ENCODE measurements at places on chromosomes 2 and 18.

GRCh38 chr18:49691177-49691608 is 122.1 kb downstream of the ACAA2 start:
- DNase-seq, result no peak

DNA sequence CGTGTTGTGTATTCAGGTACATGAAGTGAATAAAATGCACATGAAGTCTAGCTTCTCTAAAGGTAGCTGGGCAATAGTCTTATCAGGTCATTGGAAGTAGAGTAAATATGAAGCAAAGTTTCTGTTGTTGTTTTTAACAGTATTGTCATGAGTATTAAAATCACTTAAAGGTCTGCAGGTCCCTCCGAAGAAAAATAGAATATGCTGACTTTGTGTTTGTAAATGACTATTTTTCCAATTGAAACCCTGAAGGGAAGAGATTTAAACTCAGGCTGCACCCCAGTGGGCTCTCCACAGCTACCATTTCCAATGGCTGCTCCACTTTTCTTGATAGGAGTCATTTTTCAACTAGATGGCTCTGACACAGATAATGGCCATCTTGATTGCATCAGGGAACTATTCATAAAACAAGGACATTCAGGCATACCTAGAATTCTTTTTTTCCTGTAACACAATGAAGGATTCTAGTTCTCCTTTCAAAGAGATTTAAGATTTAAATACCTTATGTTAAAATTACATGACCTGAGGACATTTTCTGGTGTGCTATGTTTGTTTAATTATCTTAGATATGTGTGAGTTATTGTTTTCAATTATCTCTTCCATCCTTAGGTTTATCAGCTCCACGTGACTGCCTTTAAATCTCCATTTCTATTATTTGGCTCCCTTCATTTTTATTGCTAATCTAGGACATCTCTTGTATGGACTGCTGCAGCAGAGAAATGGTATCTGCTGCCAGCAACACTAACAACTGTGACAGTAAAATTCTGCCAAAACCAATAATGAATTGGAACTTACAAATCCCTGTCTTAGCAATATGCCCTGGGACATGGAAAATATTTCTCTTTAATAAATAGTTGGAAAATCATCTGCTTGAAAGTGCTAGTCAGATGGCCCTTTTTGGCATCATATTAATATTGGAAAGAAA is 149.2 kb upstream of the NOSTRIN start:
- no peak for DNase-seq

DNA sequence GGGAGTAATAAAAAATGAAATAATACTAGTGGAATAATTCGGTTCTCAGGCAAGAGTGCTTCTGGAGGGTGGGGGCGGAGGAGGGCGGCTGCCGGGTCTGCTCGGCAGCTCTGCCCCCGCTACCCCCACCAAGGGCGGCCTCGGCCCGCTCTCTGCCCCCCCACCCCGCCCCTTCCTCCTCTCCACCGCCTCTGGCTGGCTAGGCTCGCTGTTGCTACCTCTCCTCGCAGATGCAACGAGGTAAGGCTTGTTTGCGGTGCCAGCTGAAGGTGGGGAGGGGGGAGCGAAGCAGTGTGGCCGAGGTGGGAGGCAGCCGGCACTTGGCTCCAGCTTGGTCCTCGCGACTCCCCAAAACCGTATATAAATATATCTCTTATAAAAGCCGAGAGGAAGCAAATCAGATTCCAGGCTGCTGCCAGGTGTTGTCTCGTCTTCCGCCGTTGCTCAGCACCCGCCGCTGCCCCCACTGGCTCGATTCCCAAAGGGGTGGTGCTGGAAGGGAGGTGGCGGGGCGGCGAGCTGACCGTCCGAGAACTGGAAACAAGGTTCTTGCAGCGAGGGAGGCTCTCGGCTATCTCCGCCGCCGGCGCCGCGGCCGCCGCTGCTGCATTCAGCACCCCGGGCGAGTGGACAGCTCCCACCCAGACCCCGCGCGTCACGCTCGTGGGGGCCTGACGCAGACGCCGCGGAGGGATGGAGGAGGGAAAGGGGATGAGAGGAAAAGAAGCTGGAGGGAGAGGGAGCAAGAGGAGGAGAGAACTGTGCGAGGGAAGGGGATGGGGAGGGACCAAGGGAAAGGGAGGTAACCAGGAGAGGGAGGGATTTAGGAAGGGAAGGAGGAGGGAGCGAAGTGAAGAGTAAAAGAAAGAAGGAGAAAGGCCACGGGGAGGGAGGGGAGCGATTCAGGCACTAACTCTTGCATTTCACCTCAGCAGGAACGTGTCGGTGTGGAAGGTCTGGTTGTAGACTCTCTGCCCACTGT is at the start of gene MARCHF4:
MARCHF4 (minus strand) TSS at position 763 of the 982 bp plus-strand sequence. CDS start 2,223 bp downstream, outside the sequence.
- DNase-seq, result peak; percentile 46

GRCh38 chr2:67991456-67991855 is 71.3 kb downstream of the C1D start:
- DNase-seq, result no peak

DNA sequence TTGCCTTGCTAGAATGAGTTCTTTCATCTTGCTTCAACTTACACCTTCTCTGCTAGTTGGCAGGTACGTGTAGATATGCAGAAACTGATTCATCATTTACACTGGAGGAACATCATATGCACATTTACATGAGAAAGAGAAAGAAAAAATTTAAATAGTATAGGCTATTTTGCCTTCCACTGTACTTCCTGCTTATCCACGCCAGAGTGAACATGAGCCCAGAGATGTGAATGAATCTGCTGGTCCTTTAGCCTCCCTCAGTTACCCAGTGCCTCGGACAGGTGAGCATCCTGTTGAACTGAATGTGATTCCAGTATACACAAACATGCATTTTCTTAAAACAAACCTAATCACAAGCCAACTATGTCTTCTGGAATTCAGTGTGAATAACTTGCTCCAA is 83.6 kb downstream of the SESTD1 start:
- DNase-seq, result no peak

GRCh38 chr2:219782737-219783348 is 155.4 kb downstream of the SLC4A3 start:
- no peak for DNase-seq

DNA sequence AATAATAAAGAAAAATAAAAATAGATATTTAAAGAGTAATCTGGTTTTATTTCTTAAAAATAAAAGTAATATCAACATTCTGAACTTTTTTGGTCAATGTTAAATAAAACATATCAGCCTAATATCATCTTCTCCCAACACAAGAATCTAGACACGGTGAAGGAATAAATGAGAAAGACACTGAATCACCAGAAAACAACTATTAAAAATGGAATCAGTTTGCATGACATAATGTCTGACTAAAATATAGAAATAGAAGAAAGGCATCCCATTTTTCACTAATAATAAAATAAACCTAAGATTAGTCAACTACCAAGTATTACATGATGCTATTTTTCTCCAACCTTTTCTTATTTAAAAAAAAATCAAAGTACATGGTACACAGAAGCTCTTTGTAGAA is 30.8 kb upstream of the TNFAIP6 start:
- DNase-seq, result no peak

GRCh38 chr18:63000839-63001238 is 285.5 kb downstream of the PHLPP1 start:
- no peak for DNase-seq

DNA sequence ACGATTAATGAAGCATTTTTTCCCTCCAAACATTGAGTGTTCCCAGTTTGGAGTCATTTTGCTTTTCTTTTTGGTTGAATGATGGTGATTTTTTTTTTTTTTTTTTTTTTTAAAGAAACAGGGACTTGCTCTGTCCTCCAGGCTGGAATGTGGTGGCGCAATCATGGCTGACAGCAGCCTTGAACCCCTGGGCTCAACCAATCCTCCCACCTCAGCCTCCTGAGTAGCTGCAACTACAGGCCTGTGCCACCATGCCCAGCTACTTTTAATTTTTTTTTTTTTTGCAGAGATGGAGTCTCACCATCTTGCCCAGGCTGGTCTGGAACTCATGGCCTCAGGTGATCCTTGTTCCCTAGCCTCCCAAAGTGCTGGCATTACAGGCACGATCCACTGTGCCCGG is 46.2 kb downstream of the IMPA2 start:
- DNase-seq, result no peak

DNA sequence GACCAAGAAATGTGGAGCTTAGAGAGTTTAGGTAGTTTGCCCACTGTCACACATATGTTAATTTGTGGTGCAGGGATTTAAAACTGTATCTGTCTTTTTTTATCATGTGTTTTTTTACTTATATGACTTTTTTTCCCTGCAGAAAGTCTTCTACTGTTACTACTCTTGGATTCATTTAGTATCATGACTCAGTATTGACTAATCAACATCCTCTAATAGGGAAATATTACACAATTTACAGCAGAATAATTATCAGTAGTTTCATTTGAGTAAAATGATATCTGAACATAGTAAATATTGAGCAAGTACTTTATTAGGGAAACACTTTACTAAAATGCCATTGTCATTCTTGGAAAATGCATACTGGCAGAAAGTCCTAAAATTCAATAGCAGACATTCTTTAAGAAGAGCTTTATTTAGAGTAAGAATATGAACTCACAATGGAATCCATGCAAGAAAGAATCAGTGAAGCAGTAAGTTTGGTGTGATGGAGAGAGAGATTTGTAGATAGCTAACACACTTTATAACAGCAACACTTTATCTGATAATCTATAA is 425.9 kb upstream of the SLC8A1 start:
- DNase-seq, result no peak

DNA sequence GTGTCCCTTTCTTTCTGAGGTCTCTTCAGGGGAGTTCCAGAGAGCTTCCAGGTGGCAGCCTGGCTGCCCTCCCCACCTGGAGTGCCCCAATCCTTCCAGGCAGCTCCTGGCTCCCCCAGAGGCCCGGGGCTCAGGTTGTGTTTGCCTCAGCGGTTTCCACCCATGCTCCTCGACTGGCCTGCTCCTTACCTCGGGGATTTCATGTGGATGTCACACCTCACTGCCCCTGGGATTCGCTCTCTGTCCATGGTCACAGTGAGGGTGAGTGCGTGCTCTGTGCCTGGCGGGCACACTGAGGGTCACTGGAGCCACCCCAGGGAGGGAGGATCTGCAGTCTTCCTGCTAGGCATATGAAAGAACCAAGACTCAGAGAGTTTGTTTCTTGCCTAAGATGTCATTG is 2.1 kb upstream of the TOGARAM2 start:
- no peak for DNase-seq

DNA sequence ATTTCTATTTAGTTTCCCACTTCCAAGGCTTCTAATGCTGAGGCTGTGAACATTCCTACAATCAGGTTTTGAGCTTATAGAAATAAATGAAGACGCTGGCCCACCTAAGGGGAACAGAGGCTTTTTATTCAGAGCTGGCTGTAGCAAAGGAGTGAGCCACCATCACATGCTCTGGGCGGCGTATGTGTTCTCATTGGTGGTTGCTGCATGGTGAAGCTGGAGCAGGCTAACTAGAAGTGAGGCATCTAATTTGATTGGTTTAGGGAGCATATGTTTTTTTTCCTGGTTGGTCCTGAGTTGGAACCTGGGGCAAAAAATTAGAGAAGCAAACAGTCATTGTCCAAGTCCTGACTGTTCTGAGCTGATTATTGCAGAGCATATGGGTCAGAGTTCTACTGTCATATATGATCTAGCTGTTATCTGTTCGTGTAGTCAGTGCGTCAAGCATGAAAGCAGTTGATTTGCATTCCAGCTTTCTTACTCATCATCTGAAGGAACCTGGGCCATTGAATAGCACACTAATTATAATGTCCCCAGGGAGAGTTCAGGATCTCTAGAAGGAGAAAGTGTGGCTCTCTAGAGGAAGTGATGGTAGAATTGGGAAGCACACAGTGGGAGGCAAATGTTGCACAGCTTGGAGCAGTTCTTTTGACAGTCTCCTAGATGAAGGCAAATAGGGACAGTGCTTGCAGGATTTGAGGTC is 279.6 kb downstream of the PARD3B start:
- no peak for DNase-seq

- no peak for DNase-seq
These were observed 66.6 kb upstream of the ID2 start for GRCh38 chr2:8615252-8615575.

- DNase-seq, result no peak
These were observed 349.2 kb downstream of the XIRP2 start for GRCh38 chr2:167237478-167237877.

GRCh38 chr2:194603429-194603828 is 1053.6 kb upstream of the SLC39A10 start:
- DNase-seq, result no peak

DNA sequence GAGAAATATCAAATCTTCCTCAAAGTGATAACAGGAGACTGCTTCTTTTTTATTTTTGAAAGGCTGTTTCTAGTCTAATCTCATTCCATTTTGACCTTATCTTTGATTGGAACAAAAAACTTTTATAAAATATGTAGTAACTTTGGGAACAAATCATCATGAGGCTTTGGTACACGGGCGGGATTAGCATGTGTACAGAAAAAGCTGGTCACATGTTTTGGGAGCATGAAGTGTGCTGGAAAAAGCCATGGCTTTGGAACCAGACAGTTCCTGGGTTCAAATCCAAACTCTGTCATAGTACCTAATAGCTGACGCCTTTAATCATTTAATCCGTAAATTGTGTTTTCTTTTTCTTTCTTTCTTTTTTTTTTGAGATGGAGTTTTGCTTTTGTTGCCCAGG is 78.2 kb downstream of the RFTN2 start:
- no peak for DNase-seq

DNA sequence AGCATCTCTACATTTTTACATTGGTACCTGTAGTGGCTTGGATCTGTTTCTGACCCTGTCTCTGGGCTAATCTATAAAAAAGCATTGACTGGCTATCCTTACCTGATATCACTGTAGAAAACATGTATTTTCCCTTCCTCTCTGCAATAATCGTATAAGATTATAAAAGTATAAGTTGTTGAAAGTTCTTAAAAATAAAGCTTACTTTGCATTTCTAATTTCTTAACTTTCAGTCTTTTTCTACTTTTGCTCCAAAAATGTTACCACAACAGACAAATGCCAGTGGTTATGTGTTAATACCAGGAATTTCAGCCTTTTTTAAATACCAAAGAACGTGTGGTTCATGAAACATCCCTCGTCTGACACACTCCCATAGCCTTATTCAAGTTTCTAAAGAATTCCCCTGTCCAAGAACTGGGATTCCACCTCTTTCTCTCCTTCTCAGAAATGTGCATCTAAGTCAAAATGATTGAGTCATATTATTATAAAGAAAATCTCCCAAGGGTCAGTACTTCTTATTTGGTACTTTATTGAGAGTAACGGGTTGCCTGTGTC is 28.5 kb upstream of the ACKR3 start:
- DNase-seq, result no peak

GRCh38 chr2:9781252-9781651 is 62.0 kb upstream of the TAF1B start:
- no peak for DNase-seq

- no peak for DNase-seq
These were observed 1204.5 kb upstream of the ZEB2 start for GRCh38 chr2:145724311-145724898.

DNA sequence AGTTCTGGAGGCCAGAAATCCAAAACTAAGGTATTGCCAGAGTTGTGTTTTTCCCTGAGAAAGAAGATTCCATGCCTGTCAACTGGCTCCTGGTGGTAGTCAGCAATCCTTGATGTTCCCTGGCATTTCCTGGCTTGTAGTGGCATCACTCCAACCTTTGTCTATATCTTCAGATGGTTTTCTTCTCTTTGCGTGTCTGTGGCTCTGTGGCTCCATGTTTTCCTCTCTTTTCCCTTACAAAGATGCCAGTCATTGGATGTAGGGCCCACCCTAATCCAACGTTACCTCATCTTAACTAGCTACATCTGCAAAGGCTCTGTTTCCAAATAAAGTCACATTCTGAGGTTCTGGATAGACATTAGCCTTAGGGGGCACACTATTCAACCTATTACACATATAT is 41.8 kb downstream of the SLC14A1 start:
- no peak for DNase-seq
